ENCODE measurements at places on chromosomes 12 and 14.

DNA sequence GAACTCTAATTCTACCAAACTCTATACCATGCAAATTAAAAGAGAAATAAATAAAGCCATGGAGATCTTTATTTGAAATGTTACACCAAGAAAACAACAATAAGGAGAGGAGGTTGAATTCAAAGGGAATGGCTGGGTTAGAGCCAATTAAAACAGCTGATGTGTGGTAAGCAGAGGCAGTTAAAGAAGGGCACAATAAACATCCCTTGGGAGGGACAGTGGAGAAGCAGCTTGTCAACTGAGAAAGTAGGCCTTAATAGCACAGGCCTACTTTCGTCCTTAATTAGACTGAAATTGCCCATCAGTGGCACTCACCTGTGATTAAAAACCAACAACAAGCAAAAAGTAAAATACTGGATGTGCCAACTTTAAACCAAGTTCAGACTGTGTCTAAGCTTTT is 16.3 kb upstream of the NAV3 start:
- DNase-seq = no peak

DNA sequence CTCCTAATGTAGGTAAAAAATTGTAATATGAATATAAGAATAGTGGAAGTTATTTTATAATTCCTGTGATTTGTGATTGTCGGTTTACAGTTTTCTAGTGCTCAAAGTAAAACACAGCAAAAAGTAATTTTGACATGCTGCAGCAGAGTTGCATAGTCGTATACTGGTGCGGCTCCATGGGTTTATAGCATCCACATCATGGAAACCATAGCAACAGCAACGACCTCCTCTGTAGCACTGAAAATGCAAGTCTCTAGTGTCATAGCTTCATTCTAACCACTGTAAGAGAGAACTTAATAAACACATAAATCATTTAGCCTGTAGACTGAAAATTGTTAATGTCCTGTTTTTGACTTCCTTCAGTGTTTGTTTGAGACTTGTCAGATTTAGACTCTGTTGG is 574.3 kb downstream of the KCNH5 start:
- DNase-seq = no peak

DNA sequence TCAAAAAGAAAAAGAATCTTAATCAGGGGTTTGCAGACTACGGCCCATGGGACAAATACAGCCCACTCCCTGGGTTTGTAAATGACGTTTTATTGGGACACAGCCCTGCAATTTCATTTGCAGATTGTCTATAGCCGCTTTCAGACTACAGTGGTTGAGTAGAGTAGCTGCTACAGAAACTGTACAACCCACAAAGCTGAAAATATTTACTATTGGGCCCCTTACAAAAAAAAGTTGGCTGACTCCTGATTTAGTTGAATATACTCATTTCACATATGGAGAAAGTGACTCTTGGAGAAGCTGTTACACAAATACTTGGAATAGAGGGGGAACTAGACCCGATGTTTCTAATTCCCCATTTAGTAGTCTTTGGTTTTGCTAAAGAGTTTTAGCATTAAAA is 162.5 kb upstream of the NOS1 start:
- no peak for DNase-seq

DNA sequence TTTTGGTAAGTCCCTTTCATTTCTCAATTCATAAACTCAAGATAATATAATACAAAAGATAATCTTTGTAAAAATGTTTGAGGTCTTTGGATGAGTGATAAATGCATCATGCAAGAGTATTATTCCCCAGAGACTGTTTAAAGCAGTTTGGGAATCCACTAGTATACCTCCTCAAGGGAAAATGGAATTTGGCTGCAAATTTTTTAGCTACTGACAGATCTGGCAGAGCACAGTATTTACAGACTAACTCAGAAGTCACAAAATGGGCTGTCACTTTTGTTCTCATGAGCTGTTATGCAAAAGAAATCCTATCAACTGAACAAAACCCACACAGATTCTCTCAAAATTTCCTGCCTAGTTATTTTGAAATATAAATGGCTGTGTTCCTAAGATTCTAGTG is 9.9 kb downstream of the SPIC start:
- DNase-seq = no peak

- no peak for DNase-seq
Measured at GRCh38 chr14:100862277-100862676, 36.4 kb downstream of the MEG3 start.

GRCh38 chr12:121826318-121827150 is 22.7 kb downstream of the SETD1B start:
- no peak for DNase-seq

GRCh38 chr14:31964490-31964889 is 112.6 kb upstream of the ARHGAP5 start:
- no peak for DNase-seq

GRCh38 chr12:53676656-53677015 is 753 bp upstream of the ATP5MC2 start:
- DNase-seq = peak; percentile 58

DNA sequence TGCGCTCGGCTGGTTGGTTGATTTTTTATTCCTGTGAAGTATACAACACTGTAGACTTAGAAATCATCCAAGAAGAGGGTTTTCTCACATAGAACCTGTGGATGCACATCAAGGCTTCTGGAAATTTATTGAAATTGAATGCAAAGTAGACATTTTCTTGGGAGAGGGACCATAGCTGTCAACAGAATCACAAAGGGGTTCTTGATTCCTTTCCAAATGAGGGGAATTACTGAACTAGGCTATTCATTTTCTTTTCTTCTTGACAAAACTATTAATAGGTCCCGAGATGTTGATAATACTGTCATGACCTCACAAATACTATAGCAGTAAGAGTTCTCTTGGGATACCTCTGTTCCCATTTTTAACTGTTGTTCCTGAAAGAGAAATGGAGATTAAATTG is 73.9 kb downstream of the AKAP6 start:
- no peak for DNase-seq

GRCh38 chr14:33317675-33318074 is 379.0 kb downstream of the NPAS3 start:
- peak; percentile 99 for DNase-seq

GRCh38 chr14:103762541-103762940 is 46.9 kb downstream of the ZFYVE21 start:
- no peak for DNase-seq

GRCh38 chr14:35158951-35159653 is 36.8 kb downstream of the PRORP start:
- DNase-seq = no peak

- DNase-seq = no peak
Measured at GRCh38 chr14:32434180-32434579, 105.1 kb downstream of the AKAP6 start.

DNA sequence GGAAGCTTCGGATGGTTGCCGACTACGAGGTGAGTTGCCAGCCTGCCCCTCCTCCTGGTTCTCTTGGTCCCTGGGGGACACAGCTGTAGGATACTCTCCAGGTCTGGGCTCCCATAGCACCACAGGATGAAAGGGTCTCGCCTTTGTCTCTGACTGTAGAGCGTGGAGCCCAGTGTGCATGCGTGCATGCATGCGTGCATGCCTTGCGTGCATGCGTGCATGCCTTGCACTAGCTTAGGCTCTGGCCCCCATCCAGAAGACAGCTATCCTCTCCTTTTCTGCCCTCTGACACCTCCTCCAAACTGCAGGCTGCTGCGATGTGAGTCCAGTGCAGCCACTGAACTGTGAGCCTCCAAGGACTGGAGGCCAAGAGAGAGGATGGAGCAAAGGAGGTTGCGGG is 19.1 kb downstream of the NGB start:
- no peak for DNase-seq

DNA sequence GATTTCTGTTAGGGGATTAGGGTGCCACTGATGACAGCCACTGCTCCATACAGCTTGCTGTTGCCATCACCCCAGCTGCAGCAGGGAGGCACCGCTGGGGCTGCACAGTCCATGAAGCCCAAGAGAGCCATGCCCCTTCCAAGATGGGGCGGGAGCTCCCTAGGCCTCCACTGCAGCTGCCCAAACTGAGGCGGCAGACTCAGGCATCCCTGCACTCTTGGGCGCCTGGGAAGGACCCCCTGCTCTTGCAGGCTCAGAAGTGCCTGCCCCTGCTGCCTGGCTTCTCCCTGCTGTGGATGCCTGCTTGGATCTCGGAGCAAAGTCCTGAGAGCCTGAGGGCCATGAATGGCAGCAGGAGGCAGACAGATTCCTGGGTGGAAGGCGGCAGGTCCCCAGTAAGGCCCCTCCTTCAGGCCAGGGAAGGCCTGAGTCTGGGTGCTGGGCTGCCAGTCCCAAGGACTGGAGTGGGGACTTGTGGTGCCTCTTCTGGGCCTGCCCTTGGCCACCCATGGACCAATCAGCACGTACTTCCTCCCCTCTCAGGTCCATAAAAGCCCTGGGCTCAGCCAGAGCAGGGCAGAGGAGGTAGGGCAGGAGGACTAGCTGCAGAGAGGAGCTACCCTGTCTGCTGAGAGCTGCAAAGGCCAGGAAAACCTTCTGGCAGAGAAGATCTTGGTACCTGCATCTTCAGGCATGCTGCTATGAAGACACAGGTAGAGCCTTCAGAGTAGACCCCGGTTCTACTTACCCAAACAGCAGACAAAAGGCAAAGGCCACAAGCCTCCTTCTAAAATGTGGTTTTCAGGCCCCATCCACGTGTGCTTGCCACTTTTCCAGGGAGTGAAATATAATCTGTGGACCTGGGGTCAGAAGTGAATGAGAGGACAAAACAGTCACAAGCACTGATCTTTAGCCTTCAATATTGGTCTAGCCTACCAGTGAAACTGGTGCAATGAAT is 30.0 kb upstream of the STK38L start:
- DNase-seq = no peak

Measured in NCI-H2029 (cell line).